Sciatic nerve (tissue), 2 donors: ENCODE measurements at places on chromosomes 7 and 10. TPM values are rescaled to one million over a fixed set of nuclear protein-coding genes. Genes with fewer than 3 reads are reported as not detected.

The NKX2-3 gene
- not detected for total RNA-seq

The POLR2J2 gene
- total RNA-seq, result 20.6 TPM

The MINDY4 gene
- total RNA-seq, result 15.6 TPM

DNA sequence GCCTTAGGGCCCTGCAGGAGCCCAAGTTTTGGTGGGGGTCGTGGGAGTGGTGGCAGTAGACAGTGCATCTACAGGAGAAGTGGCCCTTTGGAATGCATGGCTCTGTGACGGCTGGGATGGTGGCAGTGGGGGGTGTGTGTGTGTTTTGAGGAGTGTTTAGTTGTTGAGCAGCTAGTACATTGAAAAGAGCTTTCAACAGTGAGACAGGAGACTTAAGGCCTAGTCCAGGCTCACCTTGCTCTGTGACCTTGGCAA lies 27.1 kb downstream of the ZNF775 start:
- DNase-seq, result no peak

GRCh38 chr10:58740620-58741369 lies 228.1 kb downstream of the BICC1 start:
- DNase-seq, result no peak

- no peak for DNase-seq
Measured at GRCh38 chr7:311131-311680, 21.2 kb downstream of the FOXL3 start.

- DNase-seq, result peak; percentile 90
Measured at GRCh38 chr7:132318352-132319318, 257.6 kb downstream of the PLXNA4 start.

- DNase-seq, result no peak
Measured at GRCh38 chr10:71001470-71001869, 113.1 kb upstream of the PCBD1 start.

- no peak for DNase-seq
Measured at GRCh38 chr7:27895551-27895950, 155.6 kb downstream of the TAX1BP1 start.

DNA sequence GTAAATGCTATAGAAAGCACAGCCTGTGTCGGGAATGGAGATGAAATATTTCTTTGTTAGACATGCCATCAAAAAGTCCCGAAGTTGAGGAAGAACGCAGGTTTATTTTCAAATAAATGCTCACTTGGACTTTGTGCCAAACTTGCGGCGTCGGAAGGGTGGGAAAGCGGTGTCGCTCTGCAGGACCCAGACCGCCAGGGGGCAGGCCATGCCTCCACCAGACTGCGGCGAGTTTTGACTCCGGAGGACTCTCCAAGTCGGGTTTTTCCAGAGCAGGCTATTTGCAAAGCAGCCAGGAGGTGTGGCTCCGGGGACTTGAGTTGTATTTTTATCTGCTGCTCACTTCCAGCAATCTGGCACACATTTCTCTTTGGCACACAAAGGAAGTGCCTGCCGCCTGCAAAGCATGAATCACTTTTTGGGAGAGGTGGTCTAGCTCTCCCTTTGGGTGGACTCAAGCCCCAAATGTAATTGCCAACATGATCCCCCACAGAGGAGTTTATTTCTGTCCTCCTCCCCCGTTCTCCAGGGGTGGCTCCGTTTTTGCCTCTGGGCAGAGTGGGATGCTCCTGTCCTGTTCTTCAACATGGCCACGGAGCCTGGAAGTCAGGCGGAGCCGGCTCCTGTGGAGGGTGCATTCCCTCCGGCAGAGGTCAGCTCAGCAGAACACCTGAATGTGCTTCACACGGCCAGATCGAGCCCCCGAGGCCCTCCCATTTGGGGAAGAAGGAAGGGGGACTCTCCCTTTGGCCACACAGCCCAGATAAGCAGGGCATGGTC lies 82.3 kb upstream of the GPR26 start:
- DNase-seq, result peak; percentile 90

DNA sequence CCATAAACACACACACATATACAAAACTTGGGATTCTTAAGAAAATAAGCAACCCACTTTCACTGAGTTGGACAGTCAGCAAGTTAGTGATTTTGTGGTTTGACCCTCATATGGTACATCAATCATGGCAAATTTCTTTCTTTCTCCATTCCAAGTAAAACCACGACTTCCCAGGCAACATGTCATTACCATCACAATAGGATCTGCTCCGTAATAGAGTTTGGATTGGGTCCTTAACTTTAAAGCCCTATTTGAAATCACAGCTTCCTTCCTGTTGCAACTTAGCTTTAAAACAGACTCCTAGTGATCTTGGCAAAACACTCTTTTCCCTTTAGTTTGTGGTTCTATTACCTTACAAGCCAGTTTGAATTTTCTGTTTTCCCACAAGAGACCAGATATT lies 483.6 kb downstream of the INHBA start:
- no peak for DNase-seq

DNA sequence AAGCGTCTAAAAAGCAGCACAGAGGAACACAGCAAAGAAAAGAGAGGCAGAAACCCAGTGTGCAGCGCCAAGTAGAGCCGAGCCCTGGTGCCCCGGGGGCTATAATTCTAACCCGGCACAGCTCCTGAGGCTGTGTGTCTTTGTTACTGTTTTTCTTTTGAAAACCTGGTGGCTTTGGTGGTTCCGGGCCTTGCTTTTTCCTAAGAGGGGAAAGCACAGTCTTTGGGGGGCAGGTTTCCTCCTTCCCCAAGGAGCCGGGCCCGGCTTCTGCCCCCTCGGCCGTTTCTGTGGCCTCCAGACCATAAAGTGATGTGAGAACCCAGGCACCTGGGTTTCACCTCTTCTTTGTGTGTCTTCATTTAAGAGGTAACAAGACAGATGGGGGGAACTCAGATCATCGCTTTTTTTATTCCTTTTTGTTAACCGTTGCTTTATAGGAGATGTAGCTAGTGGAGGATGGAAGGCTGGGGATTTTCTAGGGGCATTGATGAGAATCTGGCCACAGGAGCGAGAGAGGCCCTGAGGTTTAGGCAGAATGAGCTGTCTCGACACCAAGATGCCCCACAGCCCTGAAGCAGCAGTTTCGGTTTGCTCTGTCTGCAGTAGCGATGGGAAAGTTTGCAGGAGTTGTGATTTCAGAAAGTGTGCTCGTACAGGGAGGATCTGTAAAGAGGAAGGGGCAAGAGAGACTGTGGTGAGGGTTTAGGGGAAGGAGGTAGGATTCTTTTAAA lies 367.8 kb upstream of the GALNT17 start:
- no peak for DNase-seq
